ENCODE measurements at places on chromosomes 1 and 21.
A peak's percentile ranks its signal among the peaks of the same experiment; 100 is the strongest.

DNA sequence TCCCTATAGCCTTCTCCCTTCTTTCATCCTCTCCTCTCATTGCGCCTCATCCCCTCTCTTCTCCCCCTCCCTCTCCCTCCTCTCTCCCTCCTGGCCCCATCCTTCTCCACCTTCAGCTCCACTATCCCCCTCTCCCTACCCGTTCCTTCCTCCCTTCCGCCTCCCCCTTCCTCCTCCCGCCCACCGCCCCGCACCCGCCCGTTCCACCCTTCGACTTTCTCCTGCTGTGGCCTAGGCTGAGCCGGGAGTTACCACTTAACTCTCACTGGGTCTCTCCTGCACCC, 1.6 kb downstream of the NPR1 start:
- DNase-seq: no peak

GRCh38 chr1:36279789-36280296, 26.3 kb upstream of the SH3D21 start:
- DNase-seq: no peak

- DNase-seq: no peak
Observed at GRCh38 chr1:6588893-6589520, 9.2 kb downstream of the ZBTB48 start.

DNA sequence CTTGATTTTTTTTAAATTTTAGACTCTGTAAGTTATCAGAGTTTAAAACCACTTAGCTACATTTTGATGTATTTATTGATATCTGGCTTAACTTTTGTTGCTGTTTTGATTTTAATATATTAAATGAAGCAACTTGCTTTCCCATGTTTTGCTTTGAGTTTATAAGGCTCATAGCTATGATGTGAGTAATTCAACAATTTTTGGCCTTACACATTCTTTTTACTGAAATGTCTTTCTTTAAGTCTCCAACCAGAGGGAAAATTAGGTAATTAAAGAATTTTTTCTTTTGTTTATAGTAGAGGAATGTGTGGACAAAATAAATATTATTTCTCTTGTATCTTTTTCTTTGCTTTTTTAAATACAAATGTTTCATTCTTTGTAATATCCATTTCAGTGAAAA, 258.3 kb upstream of the ADAMTS5 start:
- peak; percentile 23 for DNase-seq

GRCh38 chr1:6321205-6321604, 60.3 kb upstream of the GPR153 start:
- DNase-seq: no peak

DNA sequence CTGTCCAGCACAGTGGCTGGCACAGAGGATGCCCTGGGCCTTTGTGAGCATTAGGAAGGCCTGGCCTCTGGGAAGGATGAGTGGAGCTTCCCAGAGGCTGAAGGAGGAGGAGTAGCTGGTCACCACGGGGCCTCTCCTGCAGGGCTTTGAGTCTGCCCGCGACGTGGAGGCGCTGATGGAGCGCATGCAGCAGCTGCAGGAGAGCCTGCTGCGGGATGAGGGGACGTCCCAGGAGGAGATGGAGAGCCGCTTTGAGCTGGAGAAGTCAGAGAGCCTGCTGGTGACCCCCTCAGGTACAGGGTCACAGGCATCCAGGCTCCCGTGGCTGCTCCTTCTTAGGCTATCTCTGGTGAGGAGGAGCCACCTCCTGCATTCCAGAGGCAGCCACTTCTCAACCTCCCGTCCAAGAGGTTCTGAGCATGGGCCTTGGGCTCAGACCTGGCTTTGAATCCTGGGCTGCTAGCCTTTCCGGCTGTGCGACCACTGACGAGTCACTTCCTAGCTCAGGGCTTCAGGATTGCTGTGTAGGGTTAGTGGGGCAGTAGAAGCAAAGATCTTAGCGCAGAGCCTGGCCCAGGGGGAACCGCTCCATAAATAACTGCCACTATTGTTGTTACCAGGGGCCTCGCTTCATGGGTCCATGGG, 14.0 kb downstream of the SESN2 start:
- no peak for DNase-seq

GRCh38 chr1:24233684-24234600, 46.9 kb upstream of the IFNLR1 start:
- DNase-seq: no peak

DNA sequence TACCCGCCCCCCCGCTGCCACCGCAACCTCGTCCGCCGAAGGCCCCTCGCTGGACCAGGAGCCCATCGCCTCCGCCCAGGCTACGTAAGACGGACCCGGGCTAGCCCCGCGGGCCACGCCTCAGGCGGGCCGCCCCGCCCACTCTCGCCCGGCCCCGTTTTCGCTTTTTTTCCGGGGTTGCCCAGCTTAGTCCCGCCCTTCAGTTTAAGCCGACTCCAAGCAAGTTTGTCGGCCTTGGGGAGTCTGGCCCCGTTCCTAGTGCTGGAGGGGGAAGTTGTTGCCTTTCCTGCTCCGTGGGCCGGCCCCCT, 3.0 kb downstream of the RUSC1 start:
- DNase-seq: peak; percentile 94

GRCh38 chr1:102967786-102968185, 140.5 kb downstream of the COL11A1 start:
- no peak for DNase-seq

GRCh38 chr21:45059121-45059520, 15.3 kb upstream of the ADARB1 start:
- DNase-seq: no peak

DNA sequence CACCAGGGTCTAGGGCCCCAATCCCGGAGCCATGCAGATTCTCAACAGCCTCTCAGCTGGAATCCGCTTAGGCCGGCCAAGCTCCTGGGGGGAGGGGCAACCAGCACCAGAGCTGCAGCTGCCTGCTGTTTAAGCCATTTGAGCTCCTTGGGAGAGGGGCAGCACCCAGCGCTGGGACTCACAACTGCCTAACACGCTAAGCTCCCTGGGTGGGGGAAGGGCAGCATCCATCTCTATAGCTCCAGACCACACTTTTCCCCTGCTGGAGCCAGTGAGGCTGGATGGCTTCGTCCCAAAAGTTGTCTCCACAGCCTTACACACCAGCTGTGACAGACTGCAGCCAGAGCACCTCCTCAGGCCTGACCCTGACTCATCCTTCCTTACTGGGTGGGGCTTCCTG, 6.9 kb upstream of the PTGFR start:
- peak; percentile 54 for DNase-seq

DNA sequence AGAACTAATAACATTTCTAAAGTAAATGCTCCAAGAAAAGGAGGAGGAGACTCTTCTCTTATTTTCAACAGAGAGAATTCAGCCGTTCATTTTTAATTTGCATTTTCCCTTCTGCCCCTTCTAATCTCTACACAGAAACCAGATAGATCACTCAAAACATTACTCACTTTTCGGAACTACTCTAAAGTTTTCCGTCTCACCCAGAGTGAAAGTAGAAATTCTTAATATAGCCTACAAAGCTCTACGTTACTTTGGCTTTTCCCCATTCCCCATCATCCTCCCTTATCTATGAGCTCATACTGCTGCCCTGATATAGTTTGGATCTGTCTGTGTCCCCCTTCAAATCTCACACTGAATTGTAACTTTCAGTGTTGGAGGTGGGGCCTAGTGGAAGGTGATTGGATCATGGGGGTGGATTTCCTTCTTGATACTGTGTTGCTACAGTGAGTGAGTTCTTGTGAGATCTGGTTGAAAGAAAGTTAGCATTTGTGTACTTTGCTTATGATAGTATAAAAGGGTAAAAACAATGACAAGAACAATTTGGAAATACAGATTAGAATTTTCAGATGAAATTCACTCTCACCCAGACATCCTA, 188.2 kb downstream of the AMY1C start:
- no peak for DNase-seq

DNA sequence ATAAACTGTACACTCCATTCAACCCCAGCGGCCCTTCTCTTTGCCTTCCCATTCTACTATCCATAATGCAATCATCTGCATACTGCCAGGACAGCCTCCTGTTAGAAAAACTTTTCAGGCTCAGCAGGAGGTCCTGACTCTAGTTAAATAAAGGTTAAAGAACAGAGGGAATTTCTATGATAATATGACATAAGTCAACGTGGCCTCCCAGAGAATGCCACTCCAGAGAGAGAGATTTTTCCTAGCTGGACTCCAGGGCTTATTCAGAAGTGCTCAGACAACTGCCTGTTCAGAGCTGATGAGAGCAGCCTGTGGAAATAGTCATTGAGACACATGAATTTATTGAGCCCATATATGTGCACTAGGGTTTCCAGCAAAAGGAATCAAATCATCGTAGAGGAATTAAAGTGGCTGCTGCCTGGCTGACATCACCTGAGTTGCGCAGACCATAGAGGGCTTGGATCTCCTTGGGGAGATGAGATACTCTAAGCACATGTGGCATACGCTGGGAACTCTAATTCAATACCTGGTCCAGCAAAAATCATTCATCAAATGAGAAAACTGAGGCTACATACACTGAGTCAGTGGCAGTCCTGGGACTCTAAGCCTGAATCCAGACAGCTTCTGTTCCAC, 736.2 kb downstream of the PTPRU start:
- DNase-seq: no peak

DNA sequence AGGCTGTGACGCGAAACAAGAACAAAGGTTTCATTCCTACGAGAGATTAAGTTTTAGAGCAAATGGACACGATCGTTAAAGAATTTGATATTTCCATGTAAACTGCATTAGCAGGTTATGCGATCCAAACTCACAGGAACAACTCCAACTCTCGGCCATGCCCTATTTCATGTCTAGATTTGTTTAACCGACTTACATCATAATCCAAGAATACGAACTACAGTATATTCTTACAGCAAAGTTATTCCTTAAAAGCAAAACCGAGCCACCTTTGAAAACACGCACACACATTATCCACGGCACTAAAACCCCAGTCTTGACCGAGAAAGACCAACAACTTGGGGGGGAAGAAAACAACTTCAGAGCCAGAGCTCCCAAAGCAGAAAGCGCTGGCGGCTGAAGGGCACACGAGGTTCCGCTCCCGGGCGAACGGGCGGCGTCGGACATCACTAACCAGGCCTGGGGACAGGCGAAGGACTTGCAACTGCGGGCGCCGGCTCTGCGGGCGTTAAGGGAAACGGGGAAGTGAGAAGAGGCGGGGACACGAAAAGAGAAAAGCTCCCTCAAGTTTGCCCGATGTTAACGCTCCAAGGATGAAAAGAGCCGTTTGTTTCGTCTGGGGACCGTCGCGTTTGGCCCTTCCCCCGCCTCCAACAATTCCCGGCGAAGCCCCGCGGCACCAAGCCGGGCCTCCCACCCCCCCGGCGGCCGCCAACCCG, 690 bp downstream of the B3GALNT2 start:
- DNase-seq: peak; percentile 58

GRCh38 chr1:114134518-114134917, 19.2 kb downstream of the SYT6 start:
- DNase-seq: no peak

- no peak for DNase-seq
Observed at GRCh38 chr1:18145851-18146618, 38.4 kb downstream of the IGSF21 start.

DNA sequence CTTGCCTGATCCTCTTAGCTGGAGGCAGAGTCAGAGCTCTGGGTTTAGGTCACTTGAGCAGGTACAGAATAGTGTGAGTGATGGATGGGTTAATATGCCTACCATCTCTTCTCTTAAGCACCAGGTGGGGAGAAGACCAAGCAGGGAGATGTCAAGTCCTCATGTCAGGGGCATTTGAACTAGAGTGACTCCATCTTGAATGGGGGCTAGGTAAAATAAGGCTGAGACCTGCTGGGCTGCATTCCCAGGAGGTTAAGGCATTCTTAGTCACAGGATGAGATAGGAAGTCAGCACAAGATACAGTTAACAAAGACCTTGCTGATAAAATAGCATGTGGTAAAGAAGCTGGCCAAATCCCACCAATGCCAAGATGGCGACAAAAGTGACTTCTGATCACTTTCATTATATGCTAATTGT, 77.4 kb upstream of the BTG3 start:
- no peak for DNase-seq

GRCh38 chr1:30785714-30786113, 28.1 kb upstream of the LAPTM5 start:
- no peak for DNase-seq

- DNase-seq: no peak
Observed at GRCh38 chr1:29990304-29990703, 733.1 kb downstream of the MATN1 start.

GRCh38 chr21:16873176-16873575, 639.7 kb upstream of the CXADR start:
- DNase-seq: no peak

DNA sequence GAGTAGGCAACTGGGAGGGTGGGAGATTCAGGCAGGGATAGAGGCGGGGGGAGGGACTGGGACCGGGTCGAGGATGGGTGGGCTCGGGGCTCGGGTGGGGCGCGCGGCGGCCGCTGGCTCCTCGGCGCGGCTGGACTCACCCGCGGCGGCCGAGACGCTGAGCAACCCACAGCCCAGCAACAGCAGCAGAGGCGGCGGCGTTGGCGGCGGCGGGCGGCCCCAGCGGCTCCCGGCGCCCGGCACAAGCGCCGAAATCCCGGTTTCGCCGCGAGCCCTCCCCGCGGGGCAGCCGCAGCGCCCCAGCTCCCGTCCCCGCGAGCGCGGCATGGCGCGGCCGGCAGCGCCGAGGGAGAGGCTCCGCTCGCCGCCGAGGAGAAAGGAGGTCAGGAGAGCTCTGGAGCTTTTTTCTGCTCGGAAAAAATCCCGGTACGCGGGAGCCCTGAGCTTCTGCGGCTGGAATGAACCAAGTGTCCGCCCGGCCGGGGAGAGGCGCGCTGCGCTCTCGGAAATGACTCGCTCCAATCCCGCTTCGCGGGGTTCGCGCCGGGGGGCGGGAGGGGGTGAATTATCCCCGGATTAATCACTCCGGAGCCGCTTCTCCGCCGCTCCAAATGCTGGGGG, at the start of gene CSMD2:
CSMD2 (minus strand) TSS at position 460 of the 621 bp plus-strand sequence; CDS start at position 327, 133 bp downstream.
- DNase-seq: peak; percentile 88

GRCh38 chr1:93685918-93686317, 4.3 kb upstream of the BCAR3 start:
- no peak for DNase-seq

DNA sequence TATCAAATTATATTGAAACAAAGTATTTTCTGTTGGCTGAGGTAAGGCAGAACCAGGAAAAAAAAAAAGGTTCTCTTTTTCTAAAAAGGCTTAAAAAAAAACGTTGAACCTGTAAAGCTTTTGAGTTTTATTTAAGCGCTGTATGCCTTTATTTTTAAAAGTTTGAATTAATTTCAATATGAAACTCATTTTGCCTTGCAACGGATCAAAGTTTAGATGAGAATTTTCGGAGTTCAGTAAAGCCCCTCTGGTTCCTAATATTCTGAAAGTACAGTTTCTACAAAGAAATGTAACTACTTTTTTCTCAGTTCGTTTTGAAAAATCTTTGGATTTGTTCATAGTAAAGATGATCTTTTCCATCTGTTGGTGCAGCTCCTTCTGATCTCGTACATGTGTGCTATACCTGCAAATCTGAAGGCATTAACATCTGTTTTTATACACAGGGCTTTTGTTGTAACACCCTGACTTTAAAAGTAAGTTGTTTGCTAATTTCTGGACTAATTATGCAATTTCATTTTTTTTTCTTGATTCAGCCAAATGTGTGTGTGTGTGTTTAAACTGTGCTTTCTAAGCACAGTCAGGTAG, 1.7 kb downstream of the ZBTB18 start:
- DNase-seq: no peak
